Non-pigmented ciliary epithelial cell (primary cell): ENCODE measurements at places on chromosomes 5 and 9.

GRCh38 chr5:111810112-111810511 lies 53.1 kb upstream of the NREP start:
- DNase-seq: no peak

DNA sequence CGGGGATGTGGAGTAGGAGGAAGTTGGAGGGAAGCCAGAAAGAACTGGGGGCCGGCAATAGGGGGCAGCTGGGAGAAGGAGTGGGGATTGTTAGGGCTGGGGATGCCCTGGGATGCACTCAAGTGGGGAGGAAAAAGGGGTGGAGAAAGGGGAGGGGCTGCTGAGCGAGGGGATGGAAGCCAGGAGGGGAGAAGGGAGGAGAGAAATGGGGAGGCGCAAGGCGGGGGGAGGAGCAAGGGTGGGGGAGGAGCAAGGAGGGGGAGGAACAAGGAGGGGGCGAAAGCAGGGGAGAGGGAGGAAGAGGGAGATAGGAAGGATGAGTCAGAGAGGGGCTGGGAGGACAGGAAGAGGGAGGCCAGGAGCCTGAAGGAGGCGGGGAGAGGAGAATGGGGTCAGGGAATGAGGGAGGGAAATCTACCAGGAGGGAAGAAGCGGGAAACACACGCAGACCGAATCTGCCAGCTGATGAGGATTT lies 1.6 kb downstream of the IRX4 start:
- DNase-seq: no peak

DNA sequence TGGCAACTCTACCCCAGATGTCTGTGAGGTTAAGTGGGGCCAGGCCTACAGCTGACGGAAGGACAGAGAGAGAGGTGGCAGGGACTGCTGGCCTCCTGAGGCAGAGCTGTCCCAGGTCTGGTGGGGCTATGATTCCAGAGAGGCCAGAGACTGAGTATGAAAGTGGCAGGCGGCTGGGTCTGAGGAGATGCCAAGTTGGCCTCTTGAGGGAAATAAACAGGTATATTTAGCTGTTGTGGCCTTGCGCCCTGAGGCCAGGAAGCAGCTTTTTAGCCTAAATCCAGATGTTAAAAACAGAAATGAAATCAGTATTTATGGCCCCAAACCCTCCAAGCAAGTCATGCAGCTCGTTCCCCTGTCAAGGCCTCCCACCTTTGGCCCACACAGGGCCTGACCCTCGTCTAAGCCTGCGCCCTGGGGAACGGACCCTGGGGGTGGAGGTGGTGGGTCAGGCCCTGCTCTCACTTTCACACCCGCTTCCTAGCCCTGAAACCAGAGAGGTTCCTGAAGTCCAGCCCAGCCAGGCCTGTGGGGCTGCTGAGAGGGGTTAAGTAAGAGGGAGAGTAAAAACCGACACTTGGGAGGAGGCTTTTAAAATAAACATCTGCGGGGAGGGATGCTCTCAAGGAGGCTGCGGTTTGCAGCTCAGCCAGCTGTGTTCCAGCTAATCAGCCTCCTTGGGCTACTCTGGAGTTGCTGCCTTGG lies 18.7 kb downstream of the PCDHGC5 start:
- DNase-seq: no peak

GRCh38 chr5:15209053-15209762 lies 290.8 kb upstream of the FBXL7 start:
- no peak for DNase-seq

DNA sequence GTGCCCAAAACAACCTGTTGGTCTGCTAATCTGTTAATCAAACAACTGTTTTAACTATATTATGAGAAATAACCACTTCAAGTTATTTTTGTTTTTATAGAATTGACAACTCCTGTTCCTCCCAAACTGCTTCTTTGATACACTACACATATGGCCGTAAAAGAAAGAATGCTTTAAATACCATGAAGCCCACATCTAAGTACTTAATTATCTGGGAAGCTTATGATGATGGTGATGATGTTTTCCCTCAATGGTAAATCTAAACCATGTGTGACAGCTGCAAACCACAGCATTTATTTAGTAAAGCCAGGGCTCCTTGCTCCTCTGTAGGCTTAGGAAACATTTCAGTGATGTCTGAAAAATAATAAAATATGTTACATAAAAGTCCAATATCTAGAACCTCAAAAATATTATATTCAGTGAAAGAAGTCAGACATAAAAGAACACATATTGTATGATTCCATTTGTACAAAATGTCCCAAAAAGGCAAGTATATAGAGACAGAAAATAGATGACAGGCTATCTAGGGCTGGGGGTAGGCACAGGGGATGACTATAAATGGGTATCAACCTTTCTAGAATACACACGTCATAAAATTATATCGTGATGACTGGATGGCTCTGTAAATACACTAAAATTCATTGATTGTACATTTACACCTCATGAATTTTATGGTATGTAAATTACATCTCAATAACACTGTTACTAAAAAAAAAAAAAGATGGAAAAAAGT lies 154.1 kb downstream of the EFNA5 start:
- DNase-seq: peak; percentile 36

DNA sequence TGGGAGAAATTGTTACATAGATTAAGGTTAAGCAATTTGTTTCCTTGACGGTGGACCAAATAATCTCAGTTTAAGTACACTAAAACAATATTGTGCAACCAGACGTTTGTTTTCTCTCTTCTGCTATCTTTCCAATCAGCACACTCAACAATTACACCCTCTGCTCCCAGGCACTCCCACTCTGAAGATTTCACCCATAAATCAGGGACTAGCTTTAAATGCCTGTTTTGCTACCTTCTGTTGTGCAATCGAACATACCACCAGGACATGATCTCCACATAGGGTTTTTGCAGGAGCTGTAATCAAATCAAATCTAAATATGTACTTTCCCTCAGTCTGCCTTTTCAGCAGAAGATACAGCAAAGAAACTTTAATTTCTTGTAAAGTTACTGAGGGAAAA lies 405.8 kb upstream of the TLE4 start:
- no peak for DNase-seq

GRCh38 chr9:106478312-106478711 lies 384.7 kb upstream of the ZNF462 start:
- no peak for DNase-seq

- no peak for DNase-seq
These were observed 109.2 kb downstream of the SH3TC2 start for GRCh38 chr5:148953711-148954110.

DNA sequence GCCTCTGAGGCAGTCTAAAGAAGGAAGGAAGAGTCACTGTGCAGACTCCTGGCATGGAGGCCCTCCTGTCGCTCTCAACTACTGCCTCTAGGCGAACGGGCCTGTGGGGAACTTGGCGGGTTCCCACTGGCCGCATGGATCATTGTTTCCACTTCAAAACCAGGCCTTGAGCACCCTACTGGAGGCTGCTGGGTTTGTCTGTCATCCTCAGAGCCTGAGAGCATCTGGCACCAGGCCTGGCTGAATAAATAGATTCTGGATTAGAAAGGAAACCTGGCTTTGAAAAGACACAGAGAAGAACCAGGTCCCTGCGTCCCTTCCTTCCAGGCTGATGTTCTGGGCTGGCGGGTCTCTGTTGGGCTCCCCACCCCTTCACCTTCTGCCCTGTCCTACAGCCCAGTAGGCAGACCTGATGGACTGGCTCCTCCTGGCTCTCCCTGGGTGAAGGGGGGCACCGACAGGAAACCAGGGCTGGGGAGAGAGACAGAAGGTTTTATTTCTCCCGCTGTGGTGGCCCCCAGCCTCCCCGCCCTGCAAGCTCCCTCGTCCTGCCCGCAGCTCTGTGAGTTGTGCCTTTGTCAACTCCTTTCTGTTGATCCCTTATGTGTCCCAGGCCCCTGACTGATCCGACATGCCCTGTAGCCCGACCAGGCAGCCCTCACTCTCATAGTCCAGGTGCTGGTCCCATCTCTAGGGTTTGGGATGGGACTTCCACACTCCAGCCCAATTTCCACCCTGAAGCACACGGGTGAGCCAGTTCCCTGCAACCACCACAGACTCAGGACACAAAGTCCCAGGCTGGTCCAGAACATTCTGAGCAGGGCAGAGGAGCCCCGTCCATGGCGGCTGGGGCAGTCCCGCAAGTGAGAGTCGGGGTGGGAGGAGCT lies 50.1 kb downstream of the ADAMTS2 start:
- DNase-seq: no peak
